Left renal pelvis (tissue), 4 donors: ENCODE measurements at places on chromosomes 3 and 15.
A peak's percentile ranks its signal among the peaks of the same experiment; 100 is the strongest.

DNA sequence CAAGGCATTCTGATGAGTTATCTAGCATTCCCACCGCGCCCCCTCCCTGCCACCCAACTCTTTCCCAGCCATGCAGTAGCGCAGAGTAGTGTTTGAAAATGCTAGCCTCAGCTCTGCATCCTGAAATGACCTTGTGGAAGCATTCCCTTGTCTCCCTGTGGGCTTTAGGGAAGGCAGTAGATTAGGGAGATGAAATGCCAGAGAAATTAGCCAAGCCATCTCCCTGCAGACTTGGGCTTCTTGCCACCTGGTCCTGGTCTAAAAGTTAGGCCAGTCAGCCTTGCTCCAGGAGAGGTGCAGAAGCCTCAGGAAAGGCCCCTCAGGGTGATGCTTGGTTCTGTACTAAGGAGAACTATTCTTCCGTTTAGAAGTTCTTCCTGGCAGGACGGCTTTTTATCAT lies 231.2 kb downstream of the CACNA2D3 start:
- DNase-seq, result no peak

GRCh38 chr3:100789579-100789978 lies 80.3 kb downstream of the TFG start:
- DNase-seq, result no peak

DNA sequence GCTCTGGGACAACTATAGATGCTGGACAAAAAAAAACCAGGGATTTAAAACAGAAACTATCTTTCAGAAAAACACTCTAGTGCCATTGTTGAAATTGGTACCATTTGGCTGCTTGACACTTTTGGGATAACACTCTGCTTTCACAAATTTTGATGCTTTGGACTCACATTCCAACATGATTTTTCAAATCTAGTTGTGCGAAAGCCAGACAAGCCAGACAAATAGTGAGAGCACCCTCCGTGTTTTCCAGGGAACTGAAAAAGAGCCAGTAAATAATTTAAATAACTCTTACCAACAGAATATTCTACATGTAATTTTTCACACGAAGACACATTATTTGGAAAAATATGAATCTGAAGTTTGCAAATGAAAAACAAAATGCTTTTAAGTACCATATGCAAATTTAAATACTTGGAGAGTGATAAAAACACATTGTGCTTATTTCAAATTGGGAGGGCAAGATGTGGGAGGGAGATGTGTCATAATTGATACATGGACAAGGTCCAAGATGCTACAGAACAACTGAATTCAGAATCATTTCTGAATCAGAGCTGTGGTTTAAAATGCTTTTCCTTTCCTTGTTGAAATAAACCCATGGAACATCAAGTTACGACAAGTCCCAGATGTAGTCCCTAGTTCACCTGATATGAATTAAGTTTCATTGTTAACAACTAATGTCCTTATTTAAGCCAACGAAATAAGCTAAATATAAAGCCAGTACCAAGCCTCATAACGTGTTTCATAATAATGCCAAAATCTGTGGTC lies 144.2 kb upstream of the SOX2 start:
- DNase-seq, result no peak

DNA sequence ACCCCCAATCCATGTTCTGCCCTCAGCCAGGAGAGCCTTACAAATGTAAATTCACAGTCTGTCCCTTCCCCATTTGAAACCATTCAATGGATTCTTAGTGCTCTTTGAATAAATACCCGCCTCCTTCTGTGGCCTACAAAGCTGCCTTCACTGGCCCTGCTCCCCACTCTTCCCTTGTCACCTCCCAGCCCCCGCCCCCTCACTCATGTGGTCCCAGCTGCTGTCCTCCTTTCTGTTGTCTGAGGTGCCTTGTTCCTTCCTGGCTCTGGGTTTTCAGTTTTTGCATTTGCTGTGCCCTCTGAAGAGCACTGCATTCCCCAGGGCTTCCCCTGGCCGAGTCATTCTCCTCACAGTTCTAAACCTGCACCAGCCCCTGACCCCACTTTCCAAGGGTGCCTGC lies 3.2 kb downstream of the EFCAB12 start:
- no peak for DNase-seq

DNA sequence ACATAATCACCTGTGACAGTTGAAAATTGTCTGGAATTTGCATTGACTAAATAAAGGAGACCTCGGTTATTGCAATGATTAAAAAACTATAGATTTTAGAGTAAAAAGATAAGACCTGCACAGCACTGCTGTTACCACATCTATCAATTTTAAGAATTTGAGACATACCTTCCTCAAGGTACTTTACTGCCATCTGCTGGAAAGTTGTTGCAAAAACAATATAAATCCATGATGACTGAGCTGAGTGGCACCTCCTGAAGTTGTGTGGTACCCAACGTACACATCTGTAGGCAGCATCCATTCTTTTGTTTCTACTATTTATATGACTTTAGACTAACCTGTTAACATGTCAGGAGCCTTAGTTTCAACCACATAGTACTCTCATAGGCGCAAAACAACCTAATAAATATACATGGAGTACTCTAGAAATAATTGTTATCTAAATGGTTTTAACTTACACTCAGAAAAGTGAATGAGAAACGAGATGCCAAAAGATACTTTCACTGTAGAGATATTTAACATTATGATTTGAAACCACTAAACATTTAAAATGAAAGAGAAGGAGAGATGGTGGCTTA lies 106.7 kb downstream of the GHSR start:
- DNase-seq, result peak; percentile 51

DNA sequence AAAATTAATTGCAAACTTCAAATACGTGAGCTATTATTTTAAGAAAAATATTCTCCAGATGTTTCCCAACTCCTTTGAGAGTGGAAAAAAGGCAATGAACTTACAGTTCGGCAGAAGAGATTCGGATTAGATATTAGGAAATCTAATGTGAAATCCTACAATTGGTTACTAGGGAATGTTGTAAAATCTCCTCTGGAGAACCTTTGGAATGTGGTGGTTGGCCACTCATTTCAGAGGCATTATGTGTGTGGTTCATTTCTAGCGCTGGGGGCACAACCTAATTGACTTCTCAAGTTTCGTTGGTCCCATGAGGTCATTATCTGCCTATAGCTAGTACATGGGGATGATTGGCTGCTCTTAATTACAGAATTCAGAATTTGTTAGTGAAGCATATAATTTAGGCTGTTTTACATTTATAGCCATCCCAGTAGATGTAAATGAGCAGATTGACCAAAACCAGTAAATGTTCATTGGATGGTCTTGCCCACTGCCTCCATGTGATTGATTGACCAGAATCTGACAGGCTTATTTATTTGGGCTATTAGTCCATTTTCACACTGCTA lies 34.6 kb upstream of the CMSS1 start:
- DNase-seq, result no peak

- DNase-seq, result no peak
Measured at GRCh38 chr15:81385721-81386076, 11.7 kb upstream of the TMC3 start.

DNA sequence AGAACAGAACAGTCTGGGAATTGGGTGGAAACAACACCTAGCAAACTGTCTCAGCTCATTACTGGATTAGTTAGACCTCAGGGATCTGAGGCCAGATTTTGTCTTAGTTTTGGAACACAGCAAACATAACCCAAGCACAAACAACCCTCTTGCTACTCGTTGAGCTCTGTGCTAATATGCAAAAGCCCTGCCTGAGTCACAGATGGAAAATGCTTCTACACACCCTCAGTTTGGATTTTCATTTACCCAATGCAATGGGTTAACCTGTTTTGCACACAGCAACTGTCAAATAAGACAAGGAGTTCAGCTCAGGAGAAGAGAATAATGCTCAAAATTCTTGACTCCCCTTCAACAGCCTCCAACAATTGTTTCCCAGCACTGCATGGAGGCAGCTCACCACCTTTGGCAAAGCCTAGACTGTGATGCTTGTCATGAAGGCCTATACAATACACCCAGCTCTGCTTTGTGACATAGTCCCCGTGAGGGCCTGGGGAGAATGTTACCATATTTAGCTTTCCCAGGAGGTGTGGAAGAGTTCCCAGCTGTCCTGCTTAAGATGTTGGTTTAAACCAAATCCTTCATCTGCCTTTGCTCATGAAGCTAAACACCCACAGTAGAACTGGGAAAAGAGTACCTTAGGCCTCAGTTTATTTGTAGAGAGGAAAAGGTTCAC lies 68.9 kb upstream of the MNS1 start:
- DNase-seq, result no peak

- no peak for DNase-seq
Measured at GRCh38 chr3:175186511-175186910, 327.4 kb downstream of the NAALADL2 start.

DNA sequence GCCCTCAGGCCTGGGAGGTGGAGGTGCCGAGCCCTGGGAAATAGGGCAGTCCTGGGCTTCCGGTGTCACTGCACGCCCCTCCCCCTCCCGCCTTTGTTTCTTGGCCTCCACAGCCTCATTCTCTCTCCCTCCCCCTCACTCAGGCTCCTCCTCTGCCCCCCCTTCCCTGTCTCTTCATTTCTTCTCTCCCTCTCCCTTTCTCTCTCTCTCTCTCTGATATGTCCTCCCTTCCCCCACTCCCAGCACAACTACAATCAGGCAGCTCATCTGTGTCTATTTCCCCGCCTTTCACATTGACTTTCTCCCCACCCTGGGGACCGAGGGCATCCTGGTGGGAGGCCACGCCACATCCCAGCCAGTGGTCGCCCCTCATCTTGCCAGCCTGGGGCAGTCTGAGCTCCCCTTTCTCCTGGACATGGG lies 40.2 kb downstream of the IDH2 start:
- DNase-seq, result no peak

GRCh38 chr3:194983620-194984019 lies 287.3 kb downstream of the XXYLT1 start:
- DNase-seq, result no peak

DNA sequence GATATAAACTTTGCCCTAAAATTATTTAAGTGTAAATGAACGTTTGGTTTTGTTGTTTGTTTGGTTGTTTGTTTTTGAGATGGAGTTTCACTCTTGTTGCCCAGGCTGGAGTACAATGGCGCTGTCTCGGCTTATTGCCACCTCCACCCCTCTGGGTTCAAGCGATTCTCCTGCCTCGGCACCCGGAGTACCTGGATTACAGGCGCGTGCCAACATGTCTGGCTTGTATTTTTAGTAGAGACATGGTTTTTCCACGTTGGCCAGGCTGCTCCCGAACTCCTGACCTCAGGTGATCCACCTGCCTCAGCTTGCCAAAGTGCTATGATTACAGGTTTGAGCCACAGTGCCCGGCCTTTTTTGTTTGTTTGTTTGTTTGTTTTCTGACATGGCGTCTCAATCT lies 87.9 kb upstream of the CHD2 start:
- DNase-seq, result no peak

GRCh38 chr15:33311312-33311971 lies 675 bp downstream of the RYR3 start:
- peak; percentile 8 for DNase-seq

- no peak for DNase-seq
Measured at GRCh38 chr3:55297245-55297644, 189.9 kb downstream of the WNT5A start.

DNA sequence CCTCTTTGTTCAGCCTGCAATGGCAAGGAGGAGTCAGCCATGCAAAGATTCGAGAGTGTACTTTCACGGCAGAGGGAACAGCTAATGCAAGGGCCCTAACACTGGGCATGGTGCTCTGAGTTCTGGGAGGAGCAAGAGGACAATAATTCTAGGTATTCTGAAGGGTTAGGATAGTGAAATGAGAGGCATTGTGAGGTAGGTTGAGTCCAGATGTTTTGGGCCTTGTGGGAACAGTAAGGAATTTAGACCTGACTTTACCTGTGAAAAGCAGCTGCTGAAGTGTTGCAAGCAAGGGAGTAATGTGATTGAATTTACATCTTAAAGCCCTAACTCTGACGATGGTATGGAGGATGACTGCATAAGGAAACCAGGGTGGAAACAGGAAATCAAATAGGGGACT lies 211.6 kb downstream of the CNTN3 start:
- DNase-seq, result no peak

DNA sequence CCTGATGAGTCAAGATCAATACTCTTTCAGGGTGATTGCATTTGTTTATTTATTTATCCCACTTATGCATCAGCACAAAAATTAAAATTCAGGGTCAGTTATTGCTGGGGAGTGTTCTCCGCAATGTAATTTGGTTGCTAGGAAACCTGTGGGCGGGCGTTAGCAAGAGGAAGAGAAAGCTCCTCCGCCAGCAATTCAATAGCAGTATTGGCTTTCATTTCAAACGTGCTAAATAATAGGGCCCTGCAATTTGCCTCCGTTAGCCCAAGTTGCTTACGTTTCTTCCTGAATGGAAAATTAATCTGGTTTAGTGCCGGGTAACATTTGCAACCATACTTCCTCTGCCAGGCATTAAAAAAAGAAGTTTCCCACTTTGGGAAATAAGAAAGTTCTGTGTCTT lies 35.5 kb upstream of the PLCL2 start:
- no peak for DNase-seq

- DNase-seq, result no peak
Measured at GRCh38 chr15:42577514-42578031, 2.2 kb downstream of the STARD9 start.

DNA sequence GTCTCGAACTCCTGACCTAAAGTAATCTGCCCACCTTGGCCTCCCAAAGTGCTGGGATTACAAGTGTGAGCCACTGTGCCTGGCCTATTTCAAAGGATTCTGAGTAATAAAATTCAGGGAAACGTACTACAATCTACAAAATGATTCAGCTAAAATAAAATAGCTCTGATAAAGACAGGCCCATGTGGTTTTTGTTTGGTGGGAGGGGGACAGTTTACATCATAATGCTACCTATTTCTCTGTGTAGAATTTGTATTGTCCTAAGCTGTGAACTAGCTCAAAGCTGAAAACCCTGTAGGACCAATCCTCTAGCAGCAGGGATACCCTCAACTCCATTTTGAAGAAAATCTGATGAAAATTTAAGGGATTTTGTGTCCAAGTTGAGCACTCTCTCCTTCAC lies 25.8 kb downstream of the CDV3 start:
- no peak for DNase-seq

DNA sequence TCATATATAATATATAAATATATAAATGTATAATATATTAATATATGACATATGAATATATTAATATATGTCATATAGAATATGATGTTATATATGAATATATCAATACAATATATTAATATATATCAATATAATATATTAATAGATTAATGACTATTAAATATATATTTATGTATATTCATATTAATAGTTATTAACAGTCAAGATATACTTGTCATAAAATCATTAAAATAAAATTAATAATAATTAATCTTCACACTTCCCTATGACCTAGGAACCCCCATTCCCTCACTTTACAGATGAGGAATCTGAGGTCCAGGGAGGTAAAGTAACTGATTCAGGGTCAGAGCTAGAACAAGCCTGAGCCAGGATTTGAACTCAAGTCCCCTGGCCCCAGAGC lies 70.6 kb upstream of the SLC6A11 start:
- DNase-seq, result no peak

- no peak for DNase-seq
Measured at GRCh38 chr15:60091157-60091556, 87.0 kb downstream of the FOXB1 start.
